ENCODE measurements at places on chromosomes 6 and 20. TPM values are rescaled to one million over a fixed set of nuclear protein-coding genes. Genes with fewer than 3 reads are reported as not detected.

GRCh38 chr6:136464148-136464547 lies 86.1 kb downstream of the MAP7 start:
- DNase-seq: no peak

- DNase-seq: no peak
These were observed 70.8 kb upstream of the RIPOR2 start for GRCh38 chr6:25006565-25007001.

DNA sequence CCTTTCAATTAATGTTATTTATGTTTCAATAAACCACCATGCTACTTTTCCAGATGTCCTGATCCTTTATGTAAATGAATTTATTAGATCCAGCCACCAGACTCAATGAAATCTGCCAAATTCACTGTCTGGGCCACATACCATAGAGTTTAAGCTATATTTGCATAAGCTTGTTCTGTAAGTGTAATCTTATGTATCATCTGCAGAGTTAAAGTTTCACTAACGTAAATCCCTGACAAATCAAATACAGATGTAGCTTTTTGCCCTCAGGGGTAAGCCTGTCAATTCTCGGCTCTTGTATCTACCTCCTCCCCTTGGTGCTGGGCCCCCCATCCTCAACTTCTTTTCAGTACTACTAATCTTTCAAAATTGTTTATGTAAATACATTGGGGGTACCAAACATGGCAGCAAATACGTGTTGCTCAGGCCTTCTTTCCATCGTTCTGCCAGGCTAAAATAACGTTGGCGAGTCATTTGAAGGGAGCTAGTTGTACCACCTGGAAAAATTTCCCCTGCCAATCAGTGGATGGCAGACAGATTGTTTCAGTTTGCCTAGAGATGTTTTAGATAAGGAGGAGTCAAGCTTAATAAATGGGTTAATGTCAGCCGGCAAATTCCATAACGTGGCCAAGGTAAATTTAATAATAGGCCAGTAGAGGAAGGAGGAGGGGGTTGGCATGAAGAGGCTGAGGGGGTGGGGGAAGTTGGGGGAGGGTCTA lies 79.6 kb downstream of the RPS12 start:
- DNase-seq: no peak

DNA sequence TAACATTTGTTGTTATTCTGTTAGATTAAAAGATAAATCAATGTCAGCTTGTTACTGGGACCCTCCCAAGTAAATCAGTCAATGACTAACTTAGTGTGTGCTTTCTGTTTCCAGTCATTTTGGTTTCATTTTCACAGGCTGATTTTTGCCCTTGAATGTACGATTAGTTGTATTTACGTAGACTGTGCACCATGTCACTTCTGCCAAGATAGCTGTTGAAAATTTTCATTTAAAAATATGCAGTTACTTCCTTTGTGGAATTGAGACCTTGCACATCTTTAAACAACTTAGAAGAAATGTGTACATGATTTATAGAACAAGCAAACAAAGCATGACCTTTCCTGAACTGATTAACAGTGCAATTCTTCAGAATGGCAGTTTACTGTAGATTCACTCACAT lies 944.8 kb upstream of the CITED2 start:
- DNase-seq: no peak

GRCh38 chr6:111683749-111684267 lies 78.1 kb upstream of the TRAF3IP2 start:
- no peak for DNase-seq

DNA sequence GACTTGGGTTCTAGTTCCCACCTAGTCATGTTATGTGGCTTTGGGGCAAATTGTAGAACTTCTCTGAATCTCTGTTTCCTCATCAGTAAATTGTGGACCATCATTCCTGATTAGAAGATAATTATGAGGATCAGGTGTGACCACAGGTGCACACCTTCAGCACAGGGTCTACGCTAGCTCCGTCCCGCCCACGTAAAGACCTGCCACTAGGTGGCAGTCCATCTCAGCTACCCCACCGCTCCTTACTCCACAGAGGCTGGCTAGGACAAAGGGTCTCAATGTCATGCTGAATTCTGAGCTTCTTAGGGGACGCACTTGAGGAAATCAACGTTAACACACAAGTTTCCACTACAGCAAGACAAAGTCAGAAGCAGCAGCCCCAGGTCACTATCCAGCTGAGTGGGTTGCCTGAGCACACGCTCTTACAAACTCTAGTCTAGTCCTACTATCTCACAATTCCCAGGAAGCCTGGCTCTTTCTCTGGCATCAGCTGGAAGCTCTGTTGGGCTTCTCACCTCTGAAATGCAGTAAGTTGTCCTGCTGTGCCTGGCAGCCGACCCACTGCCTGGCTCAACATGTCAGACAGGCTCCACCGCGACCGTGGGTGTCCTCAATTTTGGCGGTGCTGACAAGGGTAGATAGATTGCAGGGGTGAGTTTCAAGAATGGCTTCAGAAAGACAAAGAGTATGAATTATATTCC lies 2.0 kb upstream of the PLCG1 start:
- DNase-seq: no peak

DNA sequence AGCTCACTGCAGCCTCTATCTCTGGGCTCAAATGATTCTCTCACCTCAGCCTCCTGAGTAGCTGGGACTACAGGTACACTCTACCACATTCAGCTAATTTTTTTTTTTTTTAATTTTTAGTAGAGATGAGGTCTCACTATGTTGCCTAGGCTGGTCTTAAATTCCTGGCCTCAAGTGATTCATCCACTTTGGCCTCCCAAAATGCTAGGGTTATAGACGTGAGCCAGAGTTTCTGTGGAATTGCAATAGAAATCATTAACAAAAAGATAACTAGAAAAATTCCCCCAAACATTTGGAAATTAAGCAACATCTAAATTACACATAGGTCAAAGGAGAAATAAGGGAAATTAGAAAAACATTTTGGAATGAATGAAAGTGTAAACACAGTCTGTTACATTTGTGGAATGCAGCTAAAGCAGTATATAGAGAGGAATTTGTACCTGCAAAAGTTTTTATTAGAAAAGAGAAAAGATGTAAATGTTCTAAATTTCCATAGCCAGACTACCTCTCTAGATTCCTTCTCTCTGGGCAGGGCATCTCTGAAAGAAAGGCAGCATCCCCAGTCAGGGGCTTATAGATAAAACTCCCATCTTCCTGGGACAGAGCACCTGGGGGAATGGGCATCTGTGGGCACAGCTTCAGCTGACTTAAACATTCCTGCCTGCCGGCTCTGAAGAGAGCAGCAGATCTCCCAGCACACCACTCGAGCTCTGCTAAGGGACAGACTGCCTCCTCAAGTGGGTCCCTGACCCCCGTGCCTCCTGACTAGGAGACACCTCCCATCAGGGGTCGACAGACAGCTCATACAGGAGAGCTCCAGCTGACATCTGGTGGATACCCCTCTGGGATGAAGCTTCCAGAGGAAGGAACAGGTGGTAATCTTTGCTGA lies 51.3 kb downstream of the ATRN start:
- DNase-seq: no peak

DNA sequence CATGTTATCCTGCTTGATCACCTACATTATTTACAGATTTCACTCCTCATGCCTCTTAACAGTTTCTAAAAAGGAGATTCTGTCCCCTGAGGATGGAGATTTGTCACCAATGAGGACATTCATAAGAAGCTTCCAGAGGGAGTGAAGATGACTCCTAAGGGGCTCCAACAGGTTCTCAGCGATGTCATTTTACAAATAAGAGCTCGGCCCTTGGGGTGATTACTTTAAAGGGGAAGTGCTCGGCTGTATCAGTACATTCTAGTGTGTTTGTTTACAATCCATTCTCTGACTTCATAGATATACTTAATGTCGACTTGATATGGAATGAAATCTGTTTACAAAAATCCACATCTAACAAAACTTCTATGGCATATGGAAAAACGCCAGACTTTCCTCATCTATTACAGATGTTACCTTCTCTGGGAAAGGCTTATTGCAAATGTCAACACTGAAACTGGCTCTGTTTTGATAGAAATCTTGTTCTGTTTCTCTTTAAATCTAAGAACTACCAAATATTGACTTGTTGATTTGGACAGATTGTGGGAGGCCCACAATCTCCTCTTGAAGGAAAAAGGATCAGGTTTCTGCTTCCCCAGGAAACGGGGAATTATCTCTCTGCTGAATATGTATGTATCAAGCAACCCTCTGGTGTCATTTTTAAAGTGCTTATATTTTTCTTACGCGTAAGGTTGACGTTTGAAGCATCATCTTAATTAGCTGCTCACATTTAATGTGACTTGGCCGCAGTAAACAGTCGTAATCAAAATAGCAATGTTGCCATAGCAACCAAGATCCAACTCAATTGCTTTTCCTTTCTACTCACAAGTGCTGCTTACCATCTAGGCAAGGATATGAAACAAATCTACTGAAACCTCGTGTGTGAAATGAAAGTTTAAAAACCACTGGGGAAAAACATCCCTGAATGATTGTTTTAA lies 95.7 kb downstream of the SHLD1 start:
- peak; percentile 44 for DNase-seq

DNA sequence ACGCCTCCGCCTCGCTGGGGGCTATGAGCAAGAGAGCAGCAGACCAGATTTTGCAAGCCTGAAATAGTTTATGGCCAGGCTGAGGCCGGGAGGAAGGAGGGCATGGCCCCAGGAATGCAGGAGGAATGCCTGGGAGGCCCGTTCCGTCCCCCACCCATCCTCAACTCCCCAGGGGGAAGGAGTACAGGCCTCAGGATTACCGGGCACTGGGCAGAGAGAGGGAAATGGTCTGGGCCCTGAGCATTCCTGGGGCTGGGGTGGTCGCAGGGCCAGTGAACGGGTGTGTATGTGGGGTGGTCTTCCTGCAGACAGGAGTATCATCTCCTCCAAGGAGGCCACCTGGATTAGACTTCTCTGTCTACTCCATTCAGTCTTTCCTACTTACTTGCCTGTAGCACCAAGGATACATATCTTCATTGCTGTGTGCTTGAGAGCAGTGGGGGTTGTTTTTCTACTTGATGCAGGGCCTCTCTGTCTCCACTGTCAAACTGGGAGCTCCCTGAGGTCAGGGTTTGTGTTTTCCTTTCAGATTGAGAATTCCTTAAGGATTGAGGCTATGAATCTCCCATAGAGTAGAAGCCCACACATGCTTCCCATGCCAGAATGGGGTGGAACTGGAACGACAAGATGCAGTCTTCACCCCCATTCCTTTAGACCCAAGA lies 81.3 kb downstream of the VEGFA start:
- DNase-seq: no peak

- peak; percentile 53 for DNase-seq
These were observed 1.0 kb downstream of the LRP11 start for GRCh38 chr6:149862922-149863697.

DNA sequence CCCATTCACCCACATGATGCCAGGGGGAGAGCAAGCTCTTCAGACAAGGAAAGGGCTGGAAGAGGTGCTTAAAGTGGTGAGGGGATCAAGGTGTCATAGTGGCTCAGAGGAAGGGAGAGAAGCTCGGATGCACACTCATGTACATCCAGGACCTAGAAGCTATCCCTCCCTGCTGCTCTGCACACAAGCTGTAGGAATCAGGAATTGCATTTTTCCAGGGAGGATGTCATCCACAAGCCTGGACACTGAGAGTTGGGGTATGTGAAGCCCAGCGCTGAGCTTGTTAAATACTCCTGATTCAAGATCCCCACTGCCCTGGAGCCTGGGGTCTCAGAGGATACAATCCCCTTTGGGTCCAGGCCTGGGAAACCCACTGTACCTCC lies 85.8 kb upstream of the CCDC167 start:
- DNase-seq: no peak

DNA sequence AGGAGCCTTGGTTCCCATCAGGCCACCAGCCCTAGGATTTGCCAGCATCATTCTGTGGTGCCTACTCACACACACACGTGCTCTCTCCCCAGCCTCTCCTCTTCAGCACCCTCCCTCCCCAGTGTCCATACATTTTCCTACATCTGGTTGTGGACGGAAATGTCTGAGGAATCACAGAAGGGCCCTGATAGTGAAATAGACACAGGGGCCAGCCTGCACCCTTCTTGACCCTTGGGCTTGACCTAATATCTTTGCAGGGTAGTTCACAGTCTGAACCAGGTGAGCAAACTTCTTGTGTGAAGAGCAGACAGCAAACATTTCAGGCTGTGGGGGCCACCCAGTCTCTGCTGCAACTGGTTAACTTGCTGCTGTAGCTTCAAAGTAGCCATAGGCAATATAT lies 108.5 kb upstream of the NXT1 start:
- DNase-seq: no peak

DNA sequence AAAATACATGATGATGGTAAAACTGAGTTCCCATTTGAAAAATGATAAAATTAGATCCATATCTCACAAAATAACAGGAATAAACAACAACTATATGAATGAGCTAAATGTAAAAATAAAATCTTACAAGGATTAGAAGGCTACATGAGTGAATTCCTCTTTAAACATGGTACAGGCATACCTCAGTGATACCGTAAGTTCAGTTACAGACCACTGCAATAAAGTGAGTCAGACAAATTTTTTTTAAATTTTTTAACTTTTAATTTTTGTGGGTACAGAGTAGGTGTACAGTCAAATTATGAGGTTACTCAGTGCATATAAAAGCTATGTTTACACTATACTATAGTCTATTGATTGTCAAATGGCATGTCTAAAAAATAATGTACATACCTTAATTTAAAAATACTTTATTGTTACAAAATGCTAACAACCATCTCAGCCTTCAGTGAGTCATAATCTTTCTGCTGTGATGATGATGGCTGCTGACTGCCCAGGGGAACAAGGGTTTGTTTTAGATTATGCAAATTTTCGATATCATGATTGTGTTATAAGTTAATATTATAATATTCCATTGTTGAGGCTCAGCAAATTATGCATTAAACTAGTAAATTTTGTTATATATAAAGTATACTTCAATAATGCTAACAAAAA lies 222.8 kb upstream of the RUNX2 start:
- DNase-seq: no peak

- DNase-seq: no peak
These were observed 1.6 kb upstream of the TUBB1 start for GRCh38 chr20:59017493-59018231.

GRCh38 chr6:21001736-21002135 lies 467.5 kb downstream of the CDKAL1 start:
- DNase-seq: no peak

Gene SLC26A8
- 0.23 TPM for polyA plus RNA-seq

Gene VSTM2L
- polyA plus RNA-seq: 0.82 TPM

Gene PGC
- 0.07 TPM for polyA plus RNA-seq

Gene PACSIN1
- 0.78 TPM for polyA plus RNA-seq

Gene SEMG2
- 0.17 TPM for polyA plus RNA-seq

Gene LPA
- polyA plus RNA-seq: 0.21 TPM

Gene BPIFA1
- not detected for polyA plus RNA-seq

Gene SCAF8
- 53.9 TPM for polyA plus RNA-seq

Gene TP53TG5
- polyA plus RNA-seq: 1.6 TPM

Gene TRAPPC3L
- polyA plus RNA-seq: 0.50 TPM
